ENCODE measurements at places on chromosomes 2 and 18.
A peak's percentile ranks its signal among the peaks of the same experiment; 100 is the strongest.

GRCh38 chr2:176847575-176847974 is 365.0 kb upstream of the HNRNPA3 start:
- DNase-seq, result no peak

DNA sequence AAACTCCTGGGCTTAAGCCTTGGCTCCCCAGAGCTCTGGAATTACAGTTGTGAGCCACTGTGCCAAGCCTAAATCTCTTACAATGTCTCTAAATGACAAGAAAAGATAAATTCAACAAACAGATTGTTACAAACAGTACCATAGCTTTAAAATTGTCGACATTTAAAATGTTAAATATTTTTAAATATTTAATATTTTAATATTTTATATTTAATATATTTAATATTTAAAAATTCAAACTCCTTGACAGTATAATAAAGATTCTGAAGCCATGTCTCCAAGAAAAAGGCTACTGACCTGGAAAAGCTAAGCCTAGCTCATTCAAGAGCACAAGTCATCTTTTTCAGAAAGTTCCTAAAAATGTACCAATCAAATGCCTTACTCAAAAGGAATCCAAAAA is 75.3 kb downstream of the INPP5D start:
- DNase-seq, result no peak

DNA sequence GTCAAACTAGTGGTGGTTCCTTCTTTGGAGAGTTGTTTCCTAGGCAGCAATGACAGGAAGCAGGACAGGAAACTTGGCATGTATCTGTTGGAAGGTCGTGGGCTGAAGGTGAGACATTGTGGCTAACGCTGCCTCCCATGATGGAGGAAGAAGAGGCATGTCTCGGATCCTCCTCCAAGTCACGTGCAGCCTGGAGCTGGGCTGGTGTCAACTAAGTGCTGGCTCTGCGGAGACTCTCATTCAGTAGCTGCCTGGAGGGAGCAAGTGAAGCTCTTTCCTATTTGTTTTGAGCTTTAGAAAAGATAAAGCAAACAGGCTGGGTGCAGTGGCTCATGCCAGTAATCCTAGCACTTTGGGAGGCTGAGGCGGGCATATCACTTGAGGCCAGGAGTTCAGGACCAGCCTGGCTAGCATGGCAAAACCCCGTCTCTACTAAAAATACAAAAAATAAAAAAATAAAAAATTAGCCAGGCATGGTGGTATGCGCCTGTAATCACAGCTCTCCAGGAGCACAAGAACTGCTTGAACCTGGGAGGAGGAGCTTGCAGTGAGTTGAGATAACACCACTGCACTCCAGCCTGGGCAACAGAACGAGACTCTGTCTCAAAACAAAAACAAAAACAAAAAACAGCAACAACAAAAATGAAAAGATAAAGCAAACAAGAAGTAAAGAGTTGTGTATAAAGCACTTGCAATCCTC is 28.2 kb upstream of the INO80C start:
- peak; percentile 12 for DNase-seq

- DNase-seq, result no peak
Observed at GRCh38 chr2:222521099-222521498, 96.8 kb downstream of the SGPP2 start.

DNA sequence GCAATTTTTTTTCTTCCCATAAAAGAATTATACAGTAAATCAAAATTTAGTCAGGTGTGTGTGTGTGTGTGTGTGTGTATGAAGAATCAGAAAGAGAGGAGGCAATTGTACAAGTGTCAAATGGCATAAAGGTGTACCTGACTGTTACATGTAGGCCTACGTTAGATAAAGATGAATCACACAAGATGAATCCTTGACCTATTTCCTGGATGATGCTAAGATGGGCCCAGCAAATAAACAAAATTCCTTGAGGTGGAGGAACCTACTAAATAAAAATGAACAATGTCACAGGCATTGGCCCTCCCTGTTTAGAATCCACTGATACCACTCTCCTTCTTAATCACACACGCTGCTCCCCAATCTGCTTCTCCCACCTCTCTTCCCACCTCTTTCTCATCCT is 79.7 kb upstream of the LRATD1 start:
- DNase-seq, result no peak

DNA sequence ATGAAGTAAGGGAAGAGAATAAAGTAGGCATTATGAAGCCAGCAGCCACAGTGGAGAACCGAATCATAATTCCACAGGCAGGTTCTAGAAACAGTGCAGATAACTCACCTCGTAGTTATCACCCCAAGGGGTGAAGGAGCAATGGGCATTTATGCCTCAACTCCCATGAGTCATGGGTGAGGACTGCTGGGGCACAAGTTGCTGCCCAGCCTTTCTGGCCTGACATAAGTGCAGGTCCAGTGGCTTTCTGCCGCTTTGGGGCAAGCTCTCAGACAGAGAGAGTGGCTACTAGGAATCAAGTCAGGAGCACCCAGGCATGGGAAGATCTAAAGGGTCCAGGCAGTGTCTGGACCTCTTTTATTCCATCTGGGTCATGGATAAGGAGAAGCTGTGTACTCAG is 149.8 kb downstream of the SUCLG1 start:
- no peak for DNase-seq
